ENCODE measurements at places on chromosomes 11 and 22. TPM values are rescaled to one million over a fixed set of nuclear protein-coding genes. Genes with fewer than 3 reads are reported as not detected.

OR52A1 gene
- total RNA-seq = not detected

- DNase-seq = no peak
Measured at GRCh38 chr11:122779047-122779629, 59.2 kb upstream of the CRTAM start.

DNA sequence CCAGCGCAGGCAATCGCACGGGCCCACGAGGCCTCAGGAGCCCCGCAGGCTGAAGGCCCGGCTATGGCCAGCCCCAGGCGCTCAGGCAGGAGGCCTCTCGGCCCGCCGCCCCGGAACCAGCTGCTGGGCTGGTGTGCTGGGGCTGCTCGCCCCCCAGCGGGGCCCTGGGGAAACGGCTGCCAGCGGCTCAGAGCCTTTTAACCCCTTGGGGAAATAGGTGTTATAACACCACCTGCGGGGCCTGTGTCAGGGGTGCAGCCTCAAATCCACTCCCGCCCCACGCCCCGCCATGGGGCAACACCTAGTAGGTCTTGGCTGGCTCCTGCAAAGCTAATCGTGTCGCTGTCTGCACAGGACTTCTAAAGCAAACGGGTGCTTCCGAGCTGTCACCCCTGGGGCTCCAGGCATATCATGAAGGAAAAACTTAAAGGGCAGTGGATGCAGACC is 237.4 kb downstream of the TTC28 start:
- peak; percentile 82 for DNase-seq

DNA sequence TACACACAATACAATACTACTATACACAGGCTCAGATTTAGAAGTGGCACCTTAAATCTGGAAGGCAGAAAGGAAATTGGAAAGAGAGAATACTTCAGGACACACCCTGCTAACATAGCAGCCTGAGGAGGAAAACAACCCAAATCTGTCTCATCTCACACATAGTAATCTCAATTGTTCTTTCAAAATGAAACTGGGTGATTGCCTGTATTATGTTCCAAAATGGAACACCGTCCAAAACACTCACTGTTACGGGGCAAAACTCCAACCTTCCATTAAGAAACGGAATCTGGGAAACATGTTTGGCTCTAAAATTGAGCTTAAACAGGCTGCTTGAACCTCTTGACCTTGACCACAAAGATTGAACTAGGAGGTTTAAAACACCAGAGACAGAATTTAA is 572.6 kb downstream of the OPCML start:
- DNase-seq = no peak
